ENCODE measurements at places on chromosomes 12 and 14.

- no peak for DNase-seq
Measured at GRCh38 chr14:39593377-39593776, 161.1 kb upstream of the FBXO33 start.

GRCh38 chr12:89101440-89101839 lies 250.9 kb downstream of the DUSP6 start:
- DNase-seq, result no peak

DNA sequence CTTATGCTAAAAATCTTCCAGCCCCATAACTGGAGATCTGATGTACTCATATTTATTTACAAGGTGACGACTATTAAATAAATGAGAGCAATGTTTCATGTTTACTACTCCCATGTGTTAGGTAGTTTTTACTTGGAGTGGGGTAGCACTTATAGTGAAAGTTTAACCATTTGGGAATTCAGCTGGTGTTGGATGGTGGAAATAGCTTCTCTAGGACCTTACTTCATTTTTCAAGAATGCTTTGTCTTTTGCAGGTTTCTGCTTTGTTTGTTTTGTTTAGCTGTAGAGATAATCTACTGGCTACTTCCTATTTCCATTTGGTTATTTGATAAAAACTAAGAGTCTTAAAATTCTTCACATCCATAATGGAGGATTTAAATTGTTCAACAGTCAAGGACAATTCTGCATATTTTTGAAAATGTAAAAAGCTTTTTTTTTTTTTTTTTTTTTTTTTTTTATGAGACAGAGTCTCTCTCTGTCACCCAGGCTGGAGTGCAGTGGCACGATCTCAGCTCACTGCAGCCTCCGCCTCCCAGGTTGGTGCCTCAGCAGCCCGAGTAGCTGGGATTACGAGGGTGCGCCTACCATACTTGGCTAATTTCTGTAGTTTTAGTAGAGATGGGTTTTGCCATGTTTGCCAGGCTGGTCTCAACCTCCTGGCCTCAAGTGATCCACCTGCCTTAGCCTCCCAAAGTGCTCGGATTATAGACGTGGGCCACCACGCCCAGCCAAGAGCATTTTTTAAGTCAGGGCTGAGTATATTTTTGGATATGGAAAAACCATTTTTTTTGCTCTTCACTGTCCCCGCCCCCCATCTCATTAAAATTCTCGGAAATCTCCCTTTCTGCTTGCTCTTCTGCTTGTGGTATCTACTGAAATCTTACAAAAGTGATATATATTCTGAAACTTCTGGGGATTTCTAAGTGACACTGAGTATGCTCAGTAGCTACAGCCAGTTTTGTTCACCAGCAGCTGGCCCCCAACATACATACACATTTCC lies 1.4 kb upstream of the ABCD2 start:
- no peak for DNase-seq

DNA sequence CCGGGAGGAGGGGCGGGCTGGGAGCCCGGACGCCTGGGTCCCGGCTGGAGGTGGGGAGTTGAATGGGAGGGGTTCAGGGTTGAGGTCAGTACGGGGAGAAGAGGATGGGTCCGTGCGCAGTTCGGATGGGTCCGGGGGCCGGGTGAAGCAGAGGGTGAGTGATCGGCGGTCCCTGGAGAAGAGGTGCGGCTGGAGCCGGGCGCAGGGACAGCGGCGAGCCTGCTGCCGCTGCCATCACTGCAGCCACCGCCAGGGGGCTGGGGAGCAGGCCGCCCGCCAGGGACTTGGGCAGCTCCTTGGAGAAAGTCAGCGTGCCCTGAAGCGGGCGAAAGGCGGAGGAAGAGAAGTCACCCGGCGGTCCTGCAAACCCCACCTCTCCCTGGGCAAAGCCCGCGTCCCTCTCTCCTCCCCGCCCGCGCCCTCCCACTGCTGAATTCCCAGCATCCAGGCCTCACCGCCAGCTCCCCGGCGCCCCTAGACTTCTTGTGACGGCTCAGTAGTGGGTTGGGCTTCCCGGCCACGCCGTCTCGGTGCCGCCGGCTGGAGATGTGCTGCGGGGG lies 6.0 kb upstream of the GPR84 start:
- peak; percentile 91 for DNase-seq

- DNase-seq, result no peak
Measured at GRCh38 chr12:93100610-93101009, 171.5 kb upstream of the EEA1 start.

DNA sequence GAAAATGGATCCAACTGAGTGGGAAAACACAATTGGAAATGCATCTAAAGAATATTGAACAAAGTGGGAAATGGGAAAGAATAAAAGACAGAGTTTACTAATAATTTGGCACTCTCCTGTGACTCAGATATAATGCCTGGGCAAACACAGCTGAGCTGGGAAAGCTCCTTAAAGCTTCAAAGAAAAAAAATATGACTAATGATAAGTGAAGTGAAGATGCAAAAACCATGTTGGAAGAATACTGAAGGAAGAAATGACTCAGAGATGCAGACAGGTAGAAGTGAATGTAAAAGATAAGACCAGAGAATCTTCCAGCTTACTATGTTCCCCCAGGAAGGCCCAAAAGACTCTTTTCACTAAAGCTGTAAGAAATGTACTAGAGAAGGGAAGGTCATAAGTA lies 62.4 kb upstream of the FOXG1 start:
- DNase-seq, result peak; percentile 32

- DNase-seq, result no peak
Measured at GRCh38 chr12:130041983-130042812, 120.1 kb upstream of the FZD10 start.

DNA sequence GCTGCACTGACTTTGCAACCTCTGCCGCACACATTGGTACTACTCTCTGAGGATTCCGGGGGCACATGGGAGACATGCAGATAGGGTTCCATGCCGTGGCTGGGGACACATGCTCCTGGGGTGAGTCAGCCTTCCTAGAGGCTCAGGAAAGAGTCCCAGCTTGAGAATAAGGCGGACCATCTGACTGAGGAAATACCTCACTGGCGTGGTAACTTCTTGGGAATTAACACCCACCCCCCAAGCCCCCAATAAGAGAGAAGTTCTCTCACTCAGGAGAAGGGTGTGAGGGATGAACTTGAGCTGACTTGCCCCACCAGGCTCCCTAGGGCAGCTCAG lies 23.2 kb downstream of the PLXNC1 start:
- DNase-seq, result peak; percentile 79

DNA sequence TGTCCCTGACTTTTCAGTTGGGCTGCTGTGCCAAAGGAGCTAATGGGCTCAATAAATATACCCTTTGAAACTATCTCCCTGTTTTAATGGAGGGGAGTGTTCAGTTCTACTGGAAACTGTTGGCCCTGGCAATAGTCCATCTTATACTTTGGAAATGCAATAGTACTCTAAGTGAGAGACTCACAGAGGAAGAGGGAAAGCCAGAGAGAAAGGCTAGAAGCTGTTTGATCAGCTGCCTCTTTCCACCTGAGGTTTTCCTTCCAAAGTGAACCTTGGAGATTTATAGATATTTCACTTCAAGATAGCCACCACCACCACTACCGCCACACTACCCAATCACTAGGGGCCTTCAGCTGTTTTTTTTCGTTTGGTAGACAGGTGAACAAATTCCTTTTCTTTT lies 93.6 kb upstream of the CCDC91 start:
- no peak for DNase-seq

GRCh38 chr14:92756446-92756845 lies 8.0 kb upstream of the LGMN start:
- DNase-seq, result no peak

DNA sequence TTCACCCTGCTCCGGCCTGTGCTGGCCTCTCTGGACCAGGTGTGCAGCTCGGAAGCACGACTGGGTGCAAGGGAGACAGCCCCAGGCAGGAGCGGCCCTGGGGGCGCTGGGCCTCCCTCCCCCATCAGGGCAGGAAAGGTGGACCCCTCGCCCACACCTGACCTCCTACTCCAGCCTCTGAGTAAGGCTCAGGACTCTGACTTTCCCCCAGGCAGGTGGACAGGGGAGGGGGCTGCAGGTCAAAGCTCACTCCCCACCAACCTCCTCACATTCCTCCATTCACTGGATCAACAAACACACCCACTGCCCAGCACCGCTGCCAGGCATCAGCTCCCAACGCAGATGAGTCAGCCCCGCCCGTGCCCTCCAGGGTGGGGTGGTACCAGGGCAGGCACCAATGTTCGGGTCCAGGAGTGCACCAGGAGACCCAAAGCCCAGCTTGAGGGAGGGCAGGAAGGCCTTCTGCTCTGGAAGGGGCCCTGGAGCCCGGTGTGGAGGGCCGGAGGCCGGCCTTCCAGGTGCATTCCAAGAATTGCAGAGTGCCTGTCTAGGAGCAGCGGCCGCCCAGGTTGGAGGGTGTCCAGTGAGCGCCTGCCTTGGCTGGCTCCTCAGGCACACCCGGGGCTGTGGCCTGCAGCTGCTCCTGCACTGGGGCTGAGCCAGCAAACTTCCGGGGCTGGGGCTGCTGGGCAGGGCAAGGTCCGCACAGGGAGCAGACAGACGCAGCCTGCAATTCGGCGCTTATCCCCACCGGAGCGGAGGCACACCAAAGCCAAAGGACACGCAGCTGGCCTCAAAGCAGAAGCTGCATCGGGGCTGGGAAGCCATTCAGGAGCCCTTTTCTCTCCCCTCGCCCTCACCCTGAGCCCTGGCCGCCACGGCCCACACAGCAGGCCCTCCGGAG lies 1.6 kb upstream of the INF2 start:
- peak; percentile 70 for DNase-seq

GRCh38 chr14:55220230-55220629 lies 28.8 kb upstream of the DLGAP5 start:
- peak; percentile 66 for DNase-seq

DNA sequence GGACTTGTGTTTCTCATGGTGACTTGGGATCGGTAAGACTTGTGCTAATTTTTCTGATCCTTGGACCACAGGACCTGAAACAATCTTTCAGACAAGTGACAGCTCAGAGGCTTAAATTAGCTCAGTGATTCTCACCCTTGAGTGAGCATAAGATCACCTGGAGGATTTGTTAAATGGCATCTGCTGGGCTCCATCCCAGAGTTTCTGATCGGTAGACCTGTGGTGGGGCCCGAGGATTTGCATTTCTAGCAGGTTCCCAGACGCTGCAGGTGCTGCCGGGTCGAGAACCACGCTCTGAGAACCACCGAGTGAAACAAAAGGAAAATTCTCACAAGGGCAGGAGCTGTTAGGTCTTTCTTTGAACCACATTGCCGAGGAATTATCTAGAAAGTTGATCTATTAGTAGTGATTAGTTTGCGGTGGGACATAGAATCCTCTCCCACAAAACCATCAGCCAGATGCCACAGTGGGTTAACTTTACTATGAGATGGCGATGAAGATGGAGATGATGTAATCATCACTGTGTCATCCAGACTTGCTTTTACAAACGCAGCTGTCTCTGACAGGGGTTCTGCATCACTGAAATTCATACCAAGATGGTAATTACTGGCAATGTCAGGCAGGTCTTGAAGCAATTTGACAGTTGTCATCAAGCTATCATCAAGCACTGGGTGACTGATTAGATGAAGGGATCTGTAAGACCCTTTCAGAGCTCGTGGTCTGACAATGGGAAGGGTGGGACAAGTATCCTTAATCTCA lies 184.0 kb downstream of the AACS start:
- no peak for DNase-seq

GRCh38 chr14:64238049-64238448 lies 56.1 kb downstream of the ESR2 start:
- no peak for DNase-seq

DNA sequence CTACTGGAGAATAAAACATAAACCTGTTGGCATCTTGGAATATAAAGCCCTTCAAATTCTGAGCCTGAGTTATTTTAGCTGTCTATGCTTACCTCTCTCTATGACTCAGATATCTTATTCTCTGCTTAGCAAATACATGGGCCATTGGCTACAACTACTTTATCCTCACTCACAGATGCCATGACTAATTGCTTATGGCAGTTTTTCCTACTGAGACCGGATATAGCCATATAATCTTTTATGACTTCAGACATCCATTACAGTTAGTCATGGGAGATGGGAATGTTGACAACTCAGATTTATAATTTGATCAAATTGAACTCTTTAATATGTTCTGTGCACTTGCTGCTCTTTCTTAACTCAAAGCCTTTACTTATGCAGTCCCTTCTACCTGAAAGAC lies 502.4 kb upstream of the ATP2B1 start:
- peak; percentile 95 for DNase-seq

- no peak for DNase-seq
Measured at GRCh38 chr12:15050659-15051058, 77.8 kb downstream of the PDE6H start.

DNA sequence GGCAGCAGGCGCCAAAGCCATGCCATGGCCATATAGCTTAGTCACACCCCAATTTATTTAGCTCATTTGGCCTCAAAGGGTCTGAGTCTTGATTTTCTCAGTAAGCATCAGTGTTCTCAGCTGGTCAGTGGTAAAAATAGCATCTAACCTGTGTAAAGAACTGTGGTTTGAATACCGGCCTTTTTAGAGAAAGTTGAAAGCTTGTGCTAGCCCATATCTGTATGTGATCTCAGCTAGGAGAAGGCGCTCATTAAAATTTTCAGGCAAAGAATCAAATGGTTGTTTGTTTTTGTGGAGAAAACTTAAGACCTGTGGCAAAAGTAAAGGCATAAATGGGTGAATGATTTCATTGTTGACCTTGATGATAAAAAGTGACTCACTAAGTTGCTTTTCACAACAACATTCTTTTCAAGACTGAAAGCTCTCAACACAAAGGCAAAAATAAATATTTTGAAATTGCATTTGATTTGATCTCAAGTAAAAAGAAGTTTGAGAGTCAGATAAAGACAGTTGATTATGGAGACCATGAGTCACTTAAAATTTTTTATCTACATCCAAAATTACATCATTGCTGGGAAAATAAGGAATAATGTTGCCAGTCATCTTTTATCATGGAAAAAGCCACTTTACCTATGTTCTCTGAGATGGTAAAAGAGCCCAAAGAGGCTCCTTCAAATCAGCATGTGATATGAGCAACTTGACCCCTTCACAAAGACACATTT lies 128.5 kb upstream of the RGS6 start:
- peak; percentile 68 for DNase-seq

- no peak for DNase-seq
Measured at GRCh38 chr14:65287264-65288131, 125.0 kb upstream of the FUT8 start.

DNA sequence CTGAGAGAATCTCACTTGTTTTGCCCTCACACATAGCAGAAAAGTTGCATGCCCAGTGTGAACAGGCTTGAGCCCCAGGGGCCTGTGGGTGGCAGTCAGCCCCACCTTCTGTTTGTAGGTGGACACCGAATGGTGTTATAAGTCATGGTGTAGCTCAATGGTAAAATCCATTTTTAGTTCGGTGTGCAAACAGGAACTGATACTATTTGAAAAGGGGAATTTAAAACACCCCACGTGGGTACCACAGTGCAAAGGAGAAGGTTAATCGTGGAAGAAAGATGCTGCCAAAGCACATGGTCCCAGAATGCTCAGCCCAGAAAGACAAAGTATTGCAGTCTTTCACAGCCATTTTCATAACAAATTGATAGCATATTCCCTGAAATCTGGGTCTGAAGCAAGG lies 71.8 kb upstream of the GZMB start:
- no peak for DNase-seq

All from ELR (cell line).